Lower leg skin (tissue), 4 donors: ENCODE measurements at places on chromosomes 1 and 21.
A peak's percentile ranks its signal among the peaks of the same experiment; 100 is the strongest.

DNA sequence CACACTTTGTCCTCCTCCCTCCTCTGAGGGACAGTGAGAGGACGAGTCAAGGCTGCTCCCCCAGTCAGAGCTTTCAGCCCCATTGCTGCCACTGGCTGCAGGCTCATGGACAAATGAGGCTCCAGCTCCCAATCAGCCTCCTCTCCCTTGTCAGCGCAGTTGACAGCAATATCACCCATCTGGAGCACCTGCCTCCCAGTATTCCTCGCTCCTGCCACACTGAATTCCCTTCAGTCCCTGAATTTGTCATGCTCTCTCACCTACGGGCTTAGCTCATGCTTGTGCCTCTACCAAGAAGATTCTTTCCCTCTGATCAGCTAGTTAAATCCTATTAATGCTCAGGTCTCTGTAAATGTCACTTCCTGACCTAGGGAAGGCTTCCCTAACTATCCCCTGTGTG is 54.4 kb upstream of the SYT6 start:
- DNase-seq, result no peak

- no peak for DNase-seq
These were observed 2.9 kb downstream of the CRNN start for GRCh38 chr1:152411134-152411533.

GRCh38 chr1:101260556-101261350 is 23.9 kb downstream of the S1PR1 start:
- DNase-seq, result no peak

- no peak for DNase-seq
These were observed 3.2 kb upstream of the CRYBG2 start for GRCh38 chr1:26357121-26357602.

DNA sequence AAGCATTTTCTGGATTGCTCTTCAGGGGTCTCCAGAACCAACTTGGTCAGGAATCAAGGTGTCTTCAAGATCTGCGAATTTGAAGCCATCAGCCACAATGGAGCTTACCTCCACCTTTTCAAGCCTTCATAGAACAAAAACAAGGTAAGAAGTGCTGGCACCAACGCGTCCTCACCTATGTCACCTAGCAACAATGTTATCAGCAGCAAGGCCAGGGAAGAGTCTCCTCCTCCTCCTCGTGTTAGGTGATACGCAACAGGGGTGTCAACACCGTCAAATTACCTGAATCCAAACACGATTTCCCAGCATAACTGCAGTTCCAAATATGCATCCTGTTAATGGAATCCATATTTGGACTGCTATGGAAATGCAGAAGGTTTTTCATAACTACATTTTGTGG is 4.1 kb upstream of the TIAM1 start:
- DNase-seq, result no peak

GRCh38 chr1:46317323-46317722 is 13.8 kb downstream of the UQCRH start:
- no peak for DNase-seq

- DNase-seq, result no peak
These were observed 406.9 kb upstream of the CXADR start for GRCh38 chr21:17105932-17106331.

GRCh38 chr1:84619383-84620102 is 45.3 kb upstream of the CTBS start:
- DNase-seq, result no peak

- DNase-seq, result no peak
These were observed 123.9 kb downstream of the ETS2 start for GRCh38 chr21:38929652-38930051.

DNA sequence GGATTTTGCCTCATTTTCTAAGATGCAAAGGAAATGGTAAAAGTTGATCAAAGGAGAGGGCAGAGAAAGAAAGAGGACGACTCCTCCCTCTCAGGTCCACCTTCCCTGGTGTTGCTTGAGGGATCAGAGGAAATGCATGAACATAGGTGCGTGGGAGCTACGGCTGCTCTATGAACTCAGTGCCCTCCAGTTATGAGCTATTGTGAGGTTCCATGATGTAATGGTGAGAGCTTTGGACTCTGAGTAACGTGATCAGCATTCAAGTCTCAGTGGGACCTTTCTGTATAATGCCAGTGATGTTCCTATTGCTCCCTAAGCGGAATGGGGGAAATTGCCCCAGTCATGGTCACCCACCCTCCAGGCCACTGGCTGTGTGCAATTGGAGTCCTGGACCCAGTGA is 25.9 kb upstream of the NBPF3 start:
- DNase-seq, result no peak

DNA sequence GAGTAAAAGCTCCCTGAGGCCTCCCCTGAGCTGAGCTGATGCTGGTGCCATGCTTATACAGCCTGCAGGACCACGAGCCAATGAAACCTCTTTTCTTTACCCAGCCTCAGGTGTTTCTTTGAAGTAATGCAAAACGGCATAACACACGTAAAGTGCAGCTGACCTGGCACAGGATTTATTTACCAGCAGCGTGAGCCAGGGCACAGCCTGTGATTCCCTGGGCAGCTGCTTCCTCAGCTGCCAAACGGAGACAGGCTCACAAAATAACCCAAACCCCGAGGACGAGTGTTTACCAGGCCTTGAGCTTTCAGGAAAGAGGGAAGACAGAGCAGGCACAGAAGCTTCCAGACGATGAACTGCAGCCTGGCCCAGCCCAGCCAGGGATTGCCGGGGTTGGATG is 120.6 kb upstream of the ARHGEF16 start:
- DNase-seq, result no peak

- no peak for DNase-seq
These were observed 162.9 kb downstream of the TRABD2B start for GRCh38 chr1:47834326-47834725.

DNA sequence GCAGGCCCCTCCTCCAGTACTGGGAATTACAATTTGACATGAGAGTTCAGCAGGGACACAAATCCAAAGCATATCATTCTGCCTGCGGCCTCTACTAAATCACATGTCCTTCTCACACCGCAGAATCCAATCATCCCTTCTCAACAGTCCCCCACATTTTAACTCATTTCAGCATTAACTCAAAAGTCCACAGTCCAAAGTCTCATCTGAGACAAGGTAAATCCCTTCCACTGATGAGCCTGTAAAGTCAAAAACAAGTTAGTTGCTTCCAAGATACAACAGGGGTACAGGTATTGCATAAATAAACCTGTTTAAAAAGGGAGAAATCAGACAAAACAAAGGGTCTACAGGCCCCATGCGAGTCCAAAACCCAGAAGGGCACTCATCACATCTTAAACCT is 64.0 kb downstream of the EBNA1BP2 start:
- no peak for DNase-seq

DNA sequence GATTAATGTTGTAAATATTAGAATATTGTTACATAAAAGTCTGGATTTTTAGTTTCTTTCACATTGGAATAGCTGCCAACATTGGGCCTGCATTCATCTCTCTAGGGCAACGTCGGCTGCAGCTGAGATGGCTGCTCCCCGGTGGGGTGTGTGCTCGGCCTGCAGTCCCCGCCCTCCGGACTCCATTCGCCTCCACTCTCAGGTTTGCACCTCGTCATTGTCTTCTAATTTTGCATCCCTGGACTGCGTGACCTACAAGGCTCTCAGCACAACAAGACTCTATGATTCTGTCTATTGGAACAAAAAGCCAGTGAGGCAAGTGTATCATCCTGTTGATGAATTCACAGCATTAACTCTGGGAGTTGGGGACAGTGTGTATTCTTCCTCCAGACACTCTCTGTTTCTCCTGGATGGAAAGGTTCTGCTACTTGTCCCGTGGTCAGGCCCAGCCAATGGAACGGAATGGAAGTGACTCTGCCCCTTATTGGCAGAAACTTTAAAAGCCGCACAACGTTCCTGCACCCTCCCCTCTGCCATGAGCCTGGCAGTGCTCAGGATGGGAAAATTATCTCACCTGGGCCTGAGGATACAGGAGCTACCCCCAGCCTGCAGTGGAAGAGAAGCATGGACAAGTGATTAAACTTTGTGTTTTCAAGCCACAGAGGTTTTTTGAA is 105.0 kb upstream of the SAMD11 start:
- DNase-seq, result no peak

DNA sequence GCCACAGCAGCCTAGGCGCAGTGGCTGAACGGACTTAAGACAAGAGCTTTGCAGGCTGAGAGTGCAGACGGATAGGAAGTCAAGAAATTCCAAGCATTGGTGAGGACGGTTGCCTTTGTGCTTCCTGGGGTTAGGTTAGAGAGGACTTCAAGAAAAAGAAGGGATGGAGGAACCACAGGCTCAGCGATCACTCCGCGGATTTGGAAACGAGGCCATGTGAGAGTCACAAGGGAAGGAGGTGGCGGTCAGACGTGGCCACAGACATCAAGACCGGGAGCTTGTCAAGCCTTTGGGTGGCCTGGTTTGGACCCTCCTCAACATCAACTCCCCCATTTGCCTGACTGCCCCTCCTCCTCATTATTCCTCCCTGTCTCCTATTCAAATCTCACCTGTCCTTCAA is 62.3 kb downstream of the NID1 start:
- DNase-seq, result peak; percentile 84

DNA sequence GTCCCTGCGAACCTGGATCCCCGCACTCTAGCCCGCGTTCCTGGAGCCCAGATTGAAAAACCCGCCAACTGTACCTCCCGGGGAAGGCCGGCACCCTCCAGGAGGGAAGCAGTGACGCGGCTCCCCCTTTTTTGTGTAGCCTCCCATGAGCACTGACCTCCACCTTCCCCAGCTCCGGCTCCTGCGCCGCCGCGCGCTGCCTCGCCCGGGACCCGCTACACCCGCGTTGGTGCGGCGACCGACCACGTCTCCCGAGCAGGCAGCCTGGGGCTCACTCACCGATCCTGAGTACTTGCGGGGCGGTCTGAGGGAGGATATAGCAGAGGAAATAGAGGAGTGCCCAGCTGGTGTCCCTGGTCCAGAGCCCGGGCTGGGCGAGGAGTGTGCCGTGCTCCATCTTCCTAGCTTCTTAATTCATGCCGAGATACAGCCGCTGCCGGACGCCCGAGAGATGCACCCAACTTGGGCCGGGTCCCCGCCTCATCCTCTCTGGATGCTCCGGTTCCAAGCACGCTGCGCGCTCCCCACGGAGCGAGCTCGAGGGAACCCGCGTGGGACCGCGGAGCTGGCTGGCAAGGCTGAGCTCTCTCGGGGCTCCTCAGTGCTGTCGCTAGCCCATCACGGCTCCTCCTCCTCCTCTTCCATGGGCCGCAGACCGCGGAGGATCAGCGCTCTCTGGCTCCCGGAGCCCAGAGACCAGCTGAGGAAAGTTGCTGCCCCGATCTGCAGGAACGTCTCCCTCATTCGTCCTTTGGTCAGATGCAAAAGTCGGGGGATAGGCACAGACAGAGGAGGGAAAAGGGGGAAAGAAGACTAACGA is 482 bp downstream of the GRIK1 start:
- peak; percentile 80 for DNase-seq

DNA sequence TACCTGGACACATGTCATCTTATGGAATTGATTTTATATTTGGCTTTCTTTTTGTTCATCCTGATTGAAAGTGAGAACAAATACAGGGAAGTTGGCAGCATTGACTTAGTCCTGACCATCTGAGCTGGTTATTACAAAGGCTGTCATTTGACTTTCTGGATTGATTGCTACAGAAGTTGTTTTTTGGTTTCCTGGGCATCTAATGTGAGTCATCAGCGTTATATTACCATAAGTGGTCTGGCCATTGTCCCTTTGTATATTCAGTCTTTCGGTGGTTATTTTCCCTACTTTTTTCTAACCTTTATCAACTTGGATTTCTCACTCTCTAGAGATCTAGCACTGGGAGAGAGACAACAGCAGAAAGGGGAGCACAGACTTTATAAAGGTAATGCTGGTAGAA is 1646.5 kb downstream of the MRPL39 start:
- DNase-seq, result no peak

DNA sequence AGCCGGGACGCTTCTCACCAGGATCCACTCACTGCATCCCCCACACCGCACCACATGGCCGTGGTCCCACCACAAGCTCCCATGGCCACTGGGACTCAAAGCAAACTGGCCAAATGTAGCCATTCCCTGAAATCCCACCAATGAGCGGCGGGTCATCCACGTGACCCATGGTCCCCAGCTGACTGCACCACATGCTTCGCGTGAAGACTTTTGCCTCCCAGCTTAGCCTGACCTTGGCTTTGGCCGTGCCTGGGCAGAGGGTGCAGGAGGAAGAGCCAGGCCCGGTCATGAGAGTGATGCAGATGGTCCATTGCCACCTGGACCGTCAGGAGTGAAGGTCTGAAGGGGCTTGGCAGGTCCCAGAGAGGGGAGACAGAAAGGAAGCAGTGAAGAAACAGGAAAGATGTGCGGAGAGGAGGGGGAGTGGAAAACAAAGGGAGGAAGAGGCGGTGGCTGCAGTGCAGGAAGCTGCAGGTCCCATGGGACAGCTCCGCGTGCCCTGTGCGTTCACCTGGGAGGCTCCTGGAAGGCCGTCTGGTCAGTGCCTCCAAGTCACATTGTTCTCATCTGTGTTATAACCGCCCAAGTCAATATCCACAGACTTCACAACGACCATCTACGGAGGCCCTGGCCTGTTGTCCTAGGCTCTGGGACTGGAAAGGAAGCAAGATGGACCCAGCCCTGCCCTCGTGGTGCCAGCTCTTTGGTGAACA is 167.8 kb upstream of the AJAP1 start:
- no peak for DNase-seq

DNA sequence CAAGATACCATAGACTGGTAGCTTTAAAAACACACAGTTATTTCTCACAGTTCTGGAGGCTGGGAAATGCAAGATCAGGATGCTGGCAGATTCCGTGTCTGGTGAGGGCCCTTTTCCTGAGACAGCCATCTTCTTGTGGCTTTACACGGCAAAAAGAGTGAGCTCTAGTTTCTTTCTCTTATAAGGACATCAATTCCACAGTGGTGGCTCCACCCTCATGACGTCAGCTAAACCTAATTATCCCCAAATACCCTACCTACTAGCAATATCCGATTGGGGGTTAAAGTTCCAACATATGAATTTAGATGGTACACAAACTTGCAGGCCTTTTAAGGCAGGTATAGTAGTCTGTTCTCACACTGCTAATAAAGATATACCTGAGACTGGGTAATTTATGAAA is 77.7 kb downstream of the PRRX1 start:
- DNase-seq, result no peak

DNA sequence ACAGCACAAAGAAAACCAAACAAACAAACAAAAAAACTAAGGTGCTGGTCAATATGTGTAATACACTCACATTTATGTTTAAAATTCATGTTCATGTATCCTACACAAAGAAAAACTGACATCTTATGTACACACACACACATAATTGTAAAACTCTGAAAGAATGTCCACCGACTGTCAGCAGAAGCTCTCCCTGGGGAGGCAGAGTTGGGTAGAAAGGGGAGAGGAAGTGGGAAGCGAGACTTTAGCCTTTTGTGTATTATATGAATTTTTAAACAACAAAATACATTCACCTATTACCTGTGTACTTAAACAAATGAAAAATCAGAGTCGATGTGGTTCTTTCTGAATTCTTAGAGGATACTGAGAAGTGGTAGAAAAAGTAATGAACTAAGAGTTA is 88.3 kb downstream of the ABCA4 start:
- DNase-seq, result no peak

DNA sequence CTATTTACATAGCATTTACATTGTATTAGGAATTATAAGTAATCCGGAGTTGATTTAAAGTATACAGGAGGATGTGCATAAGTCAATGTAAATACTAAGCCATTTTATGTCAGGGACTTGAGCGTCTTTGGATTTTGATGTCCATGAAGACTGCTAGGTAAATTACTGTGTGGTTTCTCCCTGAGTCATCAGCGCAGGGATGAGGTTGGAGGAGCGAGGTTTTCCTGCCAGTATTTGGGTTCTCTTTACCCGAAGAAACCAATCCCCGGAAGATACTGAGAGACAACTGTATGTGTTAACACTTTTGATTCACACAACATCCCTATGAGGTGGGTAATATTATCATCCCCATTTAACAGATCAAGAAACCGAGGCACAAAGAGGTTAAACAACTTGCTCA is 29.3 kb downstream of the BATF3 start:
- no peak for DNase-seq
